ENCODE measurements at places on chromosomes 1 and 21.

- no peak for DNase-seq
These were observed 332.9 kb downstream of the SRGAP2C start for GRCh38 chr1:121517586-121518230.

DNA sequence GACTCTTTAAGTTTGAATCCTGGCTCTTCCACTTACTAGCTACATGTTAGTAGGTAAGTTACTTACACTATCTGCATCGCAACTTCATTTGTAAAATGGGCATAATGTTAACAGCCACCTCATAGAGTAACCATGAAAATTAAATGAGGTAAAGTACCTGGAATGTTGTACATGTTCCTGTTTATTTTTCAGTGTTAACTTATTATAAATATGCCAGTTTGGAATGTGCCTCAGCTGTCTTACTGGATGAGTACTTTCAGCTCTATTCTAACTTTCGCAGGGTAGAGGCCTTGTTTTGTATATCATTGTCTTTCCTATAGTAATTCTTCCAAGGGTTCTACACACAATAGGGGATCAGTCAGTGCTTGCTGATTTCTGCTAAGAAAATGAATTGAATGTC lies 167.4 kb downstream of the DUSP10 start:
- DNase-seq: no peak

GRCh38 chr1:55640708-55641473 lies 425.7 kb upstream of the USP24 start:
- peak; percentile 26 for DNase-seq

GRCh38 chr21:27040738-27041469 lies 74.0 kb upstream of the ADAMTS5 start:
- DNase-seq: no peak

- no peak for DNase-seq
These were observed 462.3 kb upstream of the NFIA start for GRCh38 chr1:60620087-60620486.

GRCh38 chr1:10975567-10976326 lies 36.7 kb upstream of the TARDBP start:
- DNase-seq: no peak

DNA sequence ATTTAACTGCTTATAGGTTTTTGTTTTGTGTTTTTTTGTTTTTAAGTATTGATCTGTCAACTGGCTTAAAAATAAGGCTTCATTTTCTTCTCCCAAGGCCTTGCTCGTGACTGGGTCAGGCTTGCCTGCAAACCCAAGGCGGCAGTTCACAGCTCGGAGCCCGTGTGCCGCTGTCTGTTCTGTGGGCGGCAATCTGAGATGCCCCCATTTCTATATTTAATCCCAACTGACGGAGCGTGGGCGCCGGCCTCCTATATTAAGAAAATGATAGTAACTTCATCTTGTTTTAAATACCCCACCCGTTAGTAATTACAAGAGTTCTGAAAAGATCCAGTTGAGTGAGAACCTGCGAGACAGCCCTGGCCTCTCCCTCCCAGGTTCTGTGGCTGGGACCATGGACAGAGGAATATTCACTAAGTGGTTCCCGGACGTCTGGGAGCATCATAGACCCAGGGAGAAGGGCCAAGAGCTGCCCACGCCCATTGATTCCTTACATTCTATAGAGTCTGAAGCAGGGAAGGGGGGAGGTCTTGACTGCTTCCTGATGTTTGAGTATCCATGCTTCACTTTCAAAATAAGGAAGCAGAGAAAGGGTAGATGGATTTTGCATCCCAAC lies 42.6 kb upstream of the GPR153 start:
- DNase-seq: no peak

DNA sequence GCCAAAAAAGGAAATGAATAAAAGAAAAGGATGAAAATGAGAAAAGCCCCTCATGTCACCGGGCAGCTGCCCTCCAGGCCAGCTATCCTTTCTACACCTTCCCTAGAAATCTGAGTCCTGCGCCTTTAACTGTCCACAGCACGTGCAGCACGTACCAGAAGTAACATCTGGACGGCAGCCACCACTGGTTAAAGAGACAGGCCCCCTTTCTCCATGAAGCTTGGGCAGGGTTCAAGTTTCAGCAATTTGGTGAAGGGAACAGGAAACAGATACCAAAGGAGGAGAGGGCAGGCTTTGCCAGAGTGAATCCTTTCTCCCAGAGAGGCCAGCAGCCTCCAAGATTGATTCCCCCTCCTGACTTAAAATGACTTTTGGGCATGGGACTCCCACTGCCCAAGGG lies 3.6 kb upstream of the KIAA2013 start:
- peak; percentile 97 for DNase-seq

GRCh38 chr1:201941420-201942128 lies 4.8 kb downstream of the LMOD1 start:
- DNase-seq: no peak

- DNase-seq: no peak
These were observed 116.1 kb upstream of the LMO4 start for GRCh38 chr1:87212431-87213134.

DNA sequence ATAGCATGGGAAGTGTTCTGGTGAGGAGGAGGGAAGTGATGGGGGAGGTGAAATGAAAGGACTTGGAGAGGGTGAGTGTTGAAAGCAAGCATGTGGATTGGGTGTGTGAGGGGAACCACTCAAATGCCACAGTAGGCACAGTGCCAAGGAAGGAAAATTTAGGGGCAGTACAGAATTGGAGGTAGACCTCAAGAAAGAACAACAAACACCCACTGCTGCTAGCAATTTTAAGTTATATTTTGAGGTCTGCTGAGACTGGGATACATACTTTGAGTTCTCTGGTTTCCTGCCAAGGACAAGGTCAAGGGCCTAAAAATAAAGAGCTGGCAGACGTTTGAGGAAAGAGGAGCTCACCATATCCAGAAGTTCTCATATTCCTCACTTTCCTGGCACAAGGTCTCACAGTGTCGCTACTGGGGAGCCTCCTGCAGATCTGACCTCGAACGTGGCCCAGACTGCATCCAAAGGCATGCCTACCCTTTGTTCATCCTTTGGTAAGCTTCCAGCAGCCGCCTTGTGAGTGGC lies 104.0 kb downstream of the BRINP2 start:
- DNase-seq: peak; percentile 91

DNA sequence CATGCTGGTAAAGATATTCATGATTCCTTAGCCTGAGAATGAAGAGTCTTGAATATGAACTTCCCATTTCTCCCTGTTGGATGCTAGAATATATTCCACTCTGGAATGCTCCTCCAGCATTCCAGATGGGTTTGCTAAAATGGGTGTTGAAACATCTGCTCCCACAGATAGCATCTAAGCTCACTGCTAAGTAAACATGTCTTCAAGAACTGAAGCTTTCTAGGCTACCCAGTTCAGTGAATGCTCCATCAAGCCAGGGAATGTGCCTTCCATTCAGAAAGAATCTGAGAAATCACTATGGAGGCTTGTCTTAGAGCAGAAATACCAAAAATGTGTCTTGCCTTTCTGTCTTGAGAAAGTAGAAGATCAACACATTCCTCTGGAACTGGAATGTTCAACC lies 81.1 kb downstream of the TNFSF18 start:
- no peak for DNase-seq

DNA sequence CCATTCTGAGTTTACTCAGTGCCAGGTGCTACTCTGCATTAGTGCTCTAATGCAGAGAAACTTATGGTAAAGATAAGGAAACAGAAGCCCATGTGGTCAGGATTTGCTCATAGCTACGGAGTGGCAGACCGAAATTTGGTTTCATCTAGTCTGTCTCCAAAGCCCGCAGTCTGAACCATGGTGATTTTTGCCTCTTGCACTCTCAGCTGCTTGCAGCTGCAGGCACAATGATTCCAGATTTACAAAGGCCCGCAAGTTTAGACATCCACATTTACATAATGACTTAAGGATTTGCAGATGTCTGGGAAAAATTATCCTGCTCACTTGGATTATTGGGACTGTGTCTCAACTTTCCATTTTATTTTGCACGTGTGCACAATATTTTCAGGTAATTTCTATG lies 161.3 kb upstream of the KCNJ6 start:
- DNase-seq: peak; percentile 33

DNA sequence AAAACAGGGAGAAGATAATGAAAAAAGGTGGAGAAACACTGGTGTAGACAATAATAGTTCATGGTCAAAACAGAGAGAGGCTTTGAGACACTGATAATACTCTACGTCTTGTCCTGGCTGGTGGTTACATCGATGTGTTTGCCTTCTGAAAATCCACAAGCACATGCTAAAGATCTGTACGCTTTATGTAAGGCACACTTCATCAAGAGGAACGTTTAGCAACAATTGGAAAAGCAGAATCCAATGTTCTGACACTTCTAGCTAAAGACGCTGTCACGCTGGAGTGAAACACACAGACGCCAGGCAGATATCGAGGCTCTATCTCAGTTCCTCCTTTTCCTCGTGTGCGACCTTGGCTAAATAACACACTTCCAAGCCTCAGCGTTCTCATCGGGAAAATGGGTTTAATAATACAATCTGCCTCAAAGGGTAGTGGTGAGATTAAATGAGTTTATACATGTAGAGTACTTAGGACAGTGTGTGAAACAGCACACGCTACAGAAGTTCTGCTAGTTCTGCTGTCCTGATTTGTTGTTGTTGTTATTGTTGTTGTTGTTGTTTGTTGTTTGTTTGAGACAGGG lies 386.1 kb downstream of the SETD4 start:
- peak; percentile 78 for DNase-seq

DNA sequence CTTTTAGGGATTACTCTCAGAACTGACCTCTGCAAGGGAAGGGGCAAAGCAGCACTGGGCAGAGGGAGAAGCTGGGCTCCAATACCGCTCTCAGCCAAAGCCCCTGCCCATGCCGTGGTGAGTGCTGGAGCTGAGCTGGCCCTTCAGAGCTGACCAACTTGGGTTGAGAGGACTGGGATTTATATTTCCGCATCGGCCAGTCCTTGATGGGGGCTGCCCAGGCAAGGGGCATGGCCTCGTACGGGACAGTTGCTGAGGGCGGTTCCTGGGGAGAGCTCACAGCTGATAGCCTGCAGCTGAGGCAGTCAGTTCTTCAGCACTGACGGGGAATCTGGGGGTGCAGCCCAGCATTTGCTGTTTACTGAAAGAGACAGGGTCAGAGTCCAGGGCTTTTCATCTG lies 8.0 kb downstream of the HUNK start:
- DNase-seq: no peak

- no peak for DNase-seq
These were observed 4.7 kb upstream of the PCSK9 start for GRCh38 chr1:55034476-55035133.

- DNase-seq: no peak
These were observed 17.6 kb downstream of the COL8A2 start for GRCh38 chr1:36107394-36107793.

- no peak for DNase-seq
These were observed 552.1 kb downstream of the LMO4 start for GRCh38 chr1:87880764-87881163.

DNA sequence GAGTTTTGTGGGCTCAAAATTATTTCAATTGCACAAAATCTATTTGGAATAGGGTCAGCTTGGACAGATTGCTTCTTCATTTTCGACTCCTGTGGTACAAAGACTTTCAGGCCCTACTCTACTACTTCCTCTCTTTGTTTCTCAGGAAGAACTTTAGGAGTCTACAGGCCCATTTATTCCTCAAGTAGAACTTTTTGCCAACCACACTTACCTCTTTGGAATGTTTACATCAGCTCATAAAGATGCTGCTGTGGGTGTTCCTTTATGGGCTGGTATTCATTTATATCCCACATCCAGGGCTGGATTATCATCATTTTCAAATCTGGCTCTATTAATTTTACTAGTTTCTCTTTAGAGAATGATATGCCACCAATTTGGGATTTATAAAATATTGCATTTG lies 46.3 kb upstream of the TNFSF18 start:
- no peak for DNase-seq

- DNase-seq: no peak
These were observed 60.1 kb downstream of the RGS13 start for GRCh38 chr1:192696082-192696481.

GRCh38 chr1:198893763-198894444 lies 255.1 kb downstream of the PTPRC start:
- no peak for DNase-seq

GRCh38 chr21:22201126-22201525 lies 1202.9 kb downstream of the NCAM2 start:
- DNase-seq: peak; percentile 1

DNA sequence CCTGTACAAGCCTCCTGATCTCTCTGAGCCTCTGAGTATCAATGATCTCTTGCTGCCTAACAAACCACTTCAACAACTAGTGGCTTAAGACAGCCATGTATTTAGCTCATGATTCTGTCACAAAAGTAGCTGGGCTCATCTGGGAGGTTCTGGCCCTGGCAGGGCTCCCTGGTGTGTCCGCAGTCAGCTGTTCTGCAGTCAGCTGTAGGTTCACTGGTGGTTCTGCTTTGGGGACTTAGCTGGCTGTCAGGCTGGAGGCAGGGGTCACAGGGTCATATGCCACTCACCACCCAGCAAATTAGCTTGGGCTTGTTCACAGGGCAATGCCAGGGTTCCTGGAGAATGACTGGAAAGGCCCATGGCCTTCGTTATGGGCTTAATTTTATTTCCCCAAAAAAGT lies 64.8 kb downstream of the DISP3 start:
- no peak for DNase-seq

- no peak for DNase-seq
These were observed 87.7 kb upstream of the COL6A1 start for GRCh38 chr21:45893740-45894449.

DNA sequence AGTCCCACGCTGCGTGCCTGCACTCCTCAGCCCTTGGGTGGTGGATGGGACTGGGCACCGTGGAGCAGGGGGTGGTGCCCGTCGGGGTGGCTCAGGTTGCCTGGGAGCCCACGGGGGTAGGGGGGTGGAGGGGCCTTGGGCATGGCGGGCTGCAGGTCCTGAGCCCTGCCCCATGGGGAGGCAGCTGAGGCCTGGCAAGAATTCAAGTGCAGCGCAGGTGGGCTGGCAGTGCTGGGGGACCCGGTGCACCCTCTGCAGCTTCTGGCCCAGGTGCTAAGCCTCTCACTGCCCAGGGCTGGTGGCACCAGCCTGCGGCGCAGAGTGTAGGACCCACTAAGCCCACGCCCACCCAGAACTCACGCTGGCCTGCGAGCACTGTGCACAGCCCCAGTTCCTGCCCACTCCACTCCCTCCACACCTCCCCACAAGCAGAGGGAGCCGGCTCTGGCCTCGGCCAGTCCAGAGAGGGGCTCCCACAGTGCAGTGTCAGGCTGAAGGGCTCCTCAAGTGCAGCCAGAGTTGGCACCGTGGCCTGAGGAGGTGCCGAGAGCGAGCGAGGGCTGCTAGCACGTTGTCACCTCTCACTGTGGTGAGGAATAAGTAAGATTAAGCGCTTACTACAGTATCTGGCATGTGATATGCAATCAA lies 12.8 kb downstream of the TNNI3K start:
- DNase-seq: no peak

DNA sequence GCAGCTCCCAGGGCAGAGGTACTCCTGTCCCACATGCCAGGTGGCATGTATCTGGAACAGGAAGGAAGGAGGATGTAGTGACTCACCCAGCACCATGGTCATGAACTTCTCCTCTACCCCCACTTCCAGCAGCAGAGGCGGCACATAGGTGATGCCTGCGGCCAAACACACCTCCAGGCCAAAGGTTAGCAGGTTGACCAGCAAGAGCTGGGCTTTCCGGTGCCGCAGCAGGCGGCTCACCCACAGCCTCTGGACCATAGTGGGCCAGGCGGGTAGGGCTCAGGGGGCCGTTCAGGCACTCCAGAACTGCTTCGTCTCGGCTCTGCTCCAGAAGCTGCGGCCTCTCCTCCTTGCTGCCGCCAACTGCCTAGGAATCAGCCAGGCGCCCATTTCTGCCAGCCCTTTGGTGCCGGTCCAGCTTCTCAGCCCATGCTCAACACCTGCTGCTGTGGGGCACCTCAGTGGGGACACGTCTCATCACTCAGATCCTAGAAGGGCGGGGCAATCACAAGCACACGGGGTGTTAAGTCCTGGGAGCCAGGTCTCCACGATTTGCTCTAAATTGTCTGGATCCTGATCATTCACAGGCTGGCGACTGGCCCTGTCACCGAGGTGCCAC lies 15.8 kb downstream of the SLC45A3 start:
- no peak for DNase-seq
